ENCODE measurements at places on chromosomes 12 and 14. TPM values are rescaled to one million over a fixed set of nuclear protein-coding genes. Genes with fewer than 3 reads are reported as not detected.

The GPRC5A gene
- 648 TPM for total RNA-seq

The TAS2R7 gene
- not detected for total RNA-seq

DNA sequence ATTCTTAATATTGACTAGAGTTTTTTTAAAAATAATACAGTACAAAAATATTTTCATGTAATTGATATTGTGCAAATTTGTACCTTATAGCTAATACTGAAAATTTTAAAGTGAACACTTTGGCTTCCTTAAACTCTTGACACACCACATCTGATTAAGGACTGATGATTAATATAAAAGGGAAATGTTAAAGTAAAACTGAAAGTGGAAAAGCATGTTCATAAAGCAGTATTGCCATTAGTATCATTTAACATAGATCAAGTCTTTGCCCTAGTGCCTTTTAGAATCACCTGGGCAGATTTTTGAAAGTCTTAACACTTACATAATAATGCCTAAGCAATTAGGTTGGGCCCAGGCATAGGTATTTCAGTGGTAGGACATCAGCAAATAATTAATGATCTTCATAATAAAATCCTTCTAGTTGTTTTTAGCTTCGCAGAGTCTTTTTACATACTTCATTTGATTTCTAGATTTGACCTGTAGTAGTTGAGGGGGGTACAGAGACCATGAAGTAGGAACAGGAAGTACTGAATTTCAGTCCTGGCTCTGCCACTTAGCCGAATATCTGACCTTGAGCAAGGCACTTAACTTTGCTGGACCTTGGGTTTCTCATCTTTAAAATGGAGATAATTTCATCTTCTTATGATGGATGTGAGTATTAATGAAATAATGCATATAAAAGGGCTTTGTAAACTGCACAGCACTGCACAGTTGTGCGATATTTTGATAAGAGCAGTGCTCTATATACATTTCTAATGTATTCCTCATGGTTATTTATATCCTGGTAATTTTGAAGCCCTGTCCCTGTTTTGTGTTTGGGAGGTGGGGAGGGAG lies 43.7 kb downstream of the MARK3 start:
- peaks cover 5% of the 10 kb centered on the region for H3K4me1 ChIP-seq
- DNase-seq, result no peak
- H3K4me3 ChIP-seq, result no peak overlapping the region
- H3K27me3 ChIP-seq, result no peaks in the 10 kb centered on the region
- no peak overlapping the region for H3K27ac ChIP-seq

DNA sequence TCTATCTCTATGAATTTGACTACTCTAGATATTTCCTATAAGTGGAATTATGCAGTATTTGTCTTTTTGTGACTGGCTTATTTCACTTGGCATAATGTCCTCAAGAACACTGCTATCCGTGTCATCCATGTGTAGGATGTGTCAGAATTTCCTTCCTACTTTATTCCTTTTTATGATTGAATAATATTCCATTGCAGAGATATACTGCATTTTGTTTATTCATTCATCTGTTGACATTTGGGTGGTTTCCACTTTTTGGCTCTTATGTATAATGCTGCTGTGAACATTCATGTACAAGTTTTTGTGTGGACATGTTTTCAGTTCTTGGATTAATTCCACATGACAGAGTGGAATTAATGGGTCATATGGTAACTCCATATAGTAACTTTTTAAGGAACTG lies 45.7 kb upstream of the ATP2A2 start:
- no peak overlapping the region for H3K4me3 ChIP-seq
- H3K4me1 ChIP-seq, result no peaks in the 10 kb centered on the region
- no peaks in the 10 kb centered on the region for H3K27me3 ChIP-seq
- no peak overlapping the region for H3K27ac ChIP-seq

Data from Panc1 (cell line).